ENCODE measurements at places on chromosomes 12 and 14.

DNA sequence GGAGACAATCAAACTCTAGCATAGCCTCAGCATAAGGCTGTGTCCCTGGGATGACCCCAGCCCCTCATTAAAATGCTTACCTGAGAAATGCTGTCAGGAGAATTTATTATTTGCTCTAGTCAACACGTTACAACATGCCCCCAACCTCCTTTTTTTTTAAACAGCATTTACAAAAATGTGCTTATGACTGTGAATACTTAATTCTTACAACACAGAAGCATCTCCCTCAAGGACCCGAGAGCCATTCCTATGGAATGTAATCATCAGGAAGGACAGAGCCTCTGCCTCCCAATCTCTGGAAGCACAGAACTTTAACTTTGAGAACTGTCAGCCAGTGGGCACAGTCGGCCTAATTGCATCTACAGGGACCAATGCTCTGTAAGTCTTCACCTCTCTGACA is 136.6 kb upstream of the OVCH1 start:
- DNase-seq, result no peak

DNA sequence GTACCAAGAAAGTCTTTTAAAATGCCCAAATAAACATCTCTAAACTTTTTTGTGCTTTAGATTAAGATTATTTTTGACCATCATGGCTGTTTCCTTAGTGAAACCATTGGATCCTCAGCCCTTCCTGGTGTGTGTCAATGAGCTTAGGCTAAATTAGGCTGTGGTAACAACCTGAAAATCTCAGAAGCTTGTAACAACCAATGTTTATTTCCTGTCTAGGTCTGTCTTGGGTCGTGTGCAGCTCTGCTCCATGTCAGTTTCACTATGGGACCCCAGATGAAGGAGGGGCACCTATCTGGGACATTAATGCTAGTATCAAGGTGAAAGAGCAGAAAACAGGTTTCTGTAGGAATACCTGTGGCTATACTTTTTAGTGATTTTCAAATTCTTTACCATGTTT is 49.9 kb downstream of the KCNMB4 start:
- DNase-seq, result no peak

GRCh38 chr14:93081876-93082570 is 33.7 kb downstream of the ITPK1 start:
- peak; percentile 13 for DNase-seq

GRCh38 chr14:64721899-64722298 is 17.7 kb downstream of the PLEKHG3 start:
- DNase-seq, result no peak

- no peak for DNase-seq
Measured at GRCh38 chr14:93186466-93186865, 1.3 kb downstream of the LYSET start.

- no peak for DNase-seq
Measured at GRCh38 chr14:32383364-32384009, 54.4 kb downstream of the AKAP6 start.

- DNase-seq, result no peak
Measured at GRCh38 chr12:104963757-104964156, 5.7 kb upstream of the SLC41A2 start.

GRCh38 chr14:22483863-22484593 is 105.0 kb downstream of the DAD1 start:
- no peak for DNase-seq

GRCh38 chr14:104221071-104221625 is 82.8 kb downstream of the KIF26A start:
- DNase-seq, result no peak

DNA sequence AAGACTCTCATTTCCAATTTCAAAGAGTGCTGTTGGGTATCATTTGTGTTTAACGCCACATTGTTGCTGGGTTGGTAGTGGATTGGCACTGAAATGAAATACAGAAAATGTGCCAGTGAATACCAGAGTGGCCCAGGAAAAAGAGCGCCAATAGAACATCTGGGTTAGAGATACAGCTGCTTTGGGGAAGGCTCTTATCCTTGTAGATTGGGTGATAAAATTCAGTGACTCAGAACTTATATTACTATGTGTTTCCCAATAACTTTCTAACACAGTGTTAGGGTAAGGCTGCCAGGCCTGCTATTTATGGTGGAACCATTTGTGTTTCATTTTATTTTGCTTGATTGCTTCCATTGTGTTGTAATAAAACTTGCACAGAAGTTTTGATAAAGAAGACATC is 168.2 kb upstream of the SSTR1 start:
- DNase-seq, result no peak

DNA sequence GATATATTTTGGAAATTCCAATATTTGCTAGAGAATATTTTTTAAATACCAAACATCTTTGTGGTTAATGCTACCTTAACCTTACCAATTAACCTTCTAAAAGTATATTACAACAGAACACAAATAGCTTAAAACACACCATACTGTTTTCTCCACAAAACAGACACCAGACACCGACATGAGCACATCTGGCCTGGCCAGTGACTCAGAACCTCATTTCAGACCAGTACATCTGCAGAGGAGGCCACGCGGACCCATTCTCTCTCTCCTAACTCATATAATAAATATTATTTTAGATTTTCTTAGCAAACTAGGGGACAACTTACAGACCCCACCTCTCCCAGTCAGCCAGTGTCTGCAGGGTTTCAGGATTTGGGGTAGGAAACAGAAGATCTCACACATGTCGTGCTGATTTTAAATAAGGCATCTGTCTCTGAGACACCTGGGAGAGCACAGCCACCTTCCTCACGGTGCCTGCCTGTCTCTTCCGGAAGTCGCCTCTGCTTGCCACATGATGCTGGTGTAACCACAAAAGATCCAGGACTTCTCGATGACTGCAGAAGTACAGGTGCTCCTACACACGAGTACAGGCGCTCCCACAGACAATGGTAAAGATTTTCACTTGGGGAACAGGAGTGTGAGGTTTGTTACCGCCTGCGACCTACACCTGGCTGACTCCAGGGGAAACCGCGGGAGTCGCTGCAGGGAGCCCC is 9.7 kb upstream of the ANKLE2 start:
- DNase-seq, result peak; percentile 58

DNA sequence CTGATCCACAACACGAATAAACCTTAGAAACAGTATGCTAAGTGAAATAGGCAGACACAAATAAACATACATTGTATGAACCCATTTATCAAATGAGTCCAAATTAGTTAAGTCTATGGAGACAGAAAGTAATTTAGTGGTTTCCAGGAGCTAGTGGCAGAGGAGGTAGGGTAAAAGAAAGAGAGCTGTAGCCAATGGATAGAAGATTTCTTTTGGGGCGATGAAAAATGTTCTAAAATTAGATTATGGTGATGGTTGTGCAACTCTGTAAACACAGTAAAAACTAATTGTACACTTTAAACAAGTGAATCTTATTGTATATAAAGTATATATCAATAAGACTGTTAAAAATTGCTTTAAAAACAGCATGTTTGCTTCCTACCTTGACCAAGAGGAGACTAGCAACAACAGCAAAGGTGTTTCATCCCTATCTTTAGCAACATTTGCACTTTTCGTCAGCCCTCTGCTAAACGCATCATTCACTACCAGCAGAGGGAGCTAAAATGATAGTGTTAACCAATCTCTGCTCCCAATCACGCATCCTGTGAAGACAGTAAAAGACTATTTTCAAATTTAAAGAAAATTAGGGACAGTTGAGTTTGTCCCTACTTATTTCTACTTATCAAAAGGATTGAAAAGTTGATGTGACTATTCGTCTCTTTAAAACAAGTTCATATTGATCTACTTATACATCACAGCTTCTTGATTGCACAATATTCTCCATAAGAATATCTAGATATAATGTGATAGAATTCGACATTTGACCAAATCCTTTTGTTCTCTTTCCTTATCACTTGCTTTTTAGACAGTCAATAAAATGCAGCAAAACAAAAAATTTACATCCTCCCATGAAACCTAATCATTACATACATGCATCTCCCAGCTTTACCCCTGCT is 24.0 kb upstream of the LGR5 start:
- peak; percentile 52 for DNase-seq

GRCh38 chr12:57124261-57124877 is 3.9 kb upstream of the LRP1 start:
- DNase-seq, result peak; percentile 86

- DNase-seq, result no peak
Measured at GRCh38 chr12:104381341-104381730, 75.4 kb upstream of the CHST11 start.

DNA sequence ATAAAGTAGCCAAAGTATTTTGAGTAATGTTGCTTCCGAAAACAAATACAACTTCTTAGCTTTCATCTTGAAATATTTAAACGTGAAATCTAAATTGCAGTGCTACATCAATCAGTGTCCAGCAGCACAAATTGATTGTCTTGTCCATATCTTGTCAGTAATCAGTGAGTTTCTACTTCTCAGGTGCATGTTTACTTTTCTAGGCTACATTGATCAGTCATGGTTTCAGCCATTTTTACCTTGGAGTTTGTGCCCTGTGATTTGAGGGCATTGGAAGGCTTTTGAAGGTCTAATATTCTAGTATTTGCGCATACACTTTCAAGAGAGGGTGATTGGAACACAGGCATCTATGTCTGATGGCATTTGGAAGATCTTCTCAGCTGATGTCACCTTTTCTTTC is 12.4 kb downstream of the RMST start:
- no peak for DNase-seq

DNA sequence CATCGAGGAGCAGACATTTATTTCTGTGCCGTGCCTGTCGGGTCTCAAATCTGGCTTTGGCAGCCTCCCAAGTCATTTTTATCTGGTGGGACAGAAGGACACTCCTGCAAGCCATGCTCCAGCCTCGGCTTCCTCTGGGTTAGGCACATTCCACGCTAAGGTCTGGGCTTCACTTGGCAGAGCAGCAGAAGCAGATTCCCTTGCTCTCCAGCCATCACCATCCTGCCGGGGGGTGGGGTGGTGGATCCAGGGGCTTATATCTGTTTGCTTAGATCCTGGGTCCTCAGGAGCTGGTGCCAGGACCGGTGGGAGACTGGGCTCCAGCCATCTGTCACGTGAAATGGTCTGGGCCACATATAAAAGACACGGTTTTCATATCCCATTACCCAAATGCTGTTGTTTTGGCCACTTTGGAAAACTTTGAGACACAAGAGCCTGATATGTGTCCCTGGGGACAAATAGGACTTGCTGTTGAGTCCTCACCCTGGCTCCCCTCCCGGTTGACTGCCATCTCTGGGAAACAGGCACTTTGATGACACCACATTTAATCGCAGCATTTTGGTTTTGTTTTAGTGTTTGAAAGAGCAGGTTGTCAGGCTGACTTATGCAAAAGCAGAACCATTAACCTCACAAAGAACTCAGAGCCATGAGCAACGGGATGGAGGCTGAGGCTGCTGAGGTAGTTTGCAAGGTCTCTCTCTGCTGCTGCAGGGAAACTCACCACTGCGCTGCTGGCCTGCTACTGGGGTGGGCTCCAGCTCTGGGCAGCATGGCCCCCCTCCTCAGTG is 69.6 kb upstream of the PRMT8 start:
- no peak for DNase-seq
